ENCODE measurements at places on chromosomes 4 and X.

- DNase-seq = no peak
Measured at GRCh38 chr4:100208964-100209363, 18.7 kb upstream of the DDIT4L start.

DNA sequence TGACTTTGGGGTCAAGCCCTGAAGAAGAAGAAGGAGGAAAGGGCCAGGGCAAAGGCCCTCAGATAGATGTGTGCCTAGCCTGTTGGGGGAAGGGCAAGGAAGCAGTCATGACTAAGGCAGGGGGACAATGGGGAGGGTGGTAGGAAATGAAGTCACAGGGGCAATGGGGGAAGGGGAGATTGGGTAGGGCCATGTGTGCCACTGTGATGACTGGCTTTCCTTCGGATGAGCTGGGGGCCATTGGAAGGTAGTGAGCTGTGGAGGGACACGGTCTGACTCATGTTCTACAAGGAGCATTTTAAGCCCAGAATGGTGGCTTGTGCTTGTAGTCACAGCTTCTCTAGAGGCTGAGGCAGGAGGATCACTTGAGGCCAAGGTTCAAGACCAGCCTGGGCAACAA lies 642.0 kb downstream of the MID1IP1 start:
- DNase-seq = no peak

DNA sequence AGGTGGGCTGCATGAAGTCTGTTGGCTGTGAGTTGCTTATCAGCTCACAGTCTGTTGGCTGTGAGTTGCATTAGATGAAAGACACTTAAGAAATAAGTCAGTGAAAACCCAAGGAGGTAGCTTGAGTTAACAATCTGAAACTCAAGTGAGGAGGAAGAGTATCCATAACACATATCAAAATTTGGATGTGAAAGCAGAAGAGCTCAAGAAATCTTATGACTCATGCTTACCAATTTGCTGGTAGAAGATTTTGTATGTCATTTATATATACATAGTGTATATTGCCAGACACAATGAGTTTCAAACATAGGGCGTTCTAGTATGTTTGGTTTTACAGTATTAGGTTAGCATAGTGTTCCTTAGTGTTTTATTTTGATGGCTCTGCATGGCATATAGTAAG lies 107.4 kb downstream of the DDIT4L start:
- DNase-seq = no peak

- no peak for DNase-seq
Measured at GRCh38 chr4:73730292-73730691, 10.1 kb upstream of the CXCL8 start.

DNA sequence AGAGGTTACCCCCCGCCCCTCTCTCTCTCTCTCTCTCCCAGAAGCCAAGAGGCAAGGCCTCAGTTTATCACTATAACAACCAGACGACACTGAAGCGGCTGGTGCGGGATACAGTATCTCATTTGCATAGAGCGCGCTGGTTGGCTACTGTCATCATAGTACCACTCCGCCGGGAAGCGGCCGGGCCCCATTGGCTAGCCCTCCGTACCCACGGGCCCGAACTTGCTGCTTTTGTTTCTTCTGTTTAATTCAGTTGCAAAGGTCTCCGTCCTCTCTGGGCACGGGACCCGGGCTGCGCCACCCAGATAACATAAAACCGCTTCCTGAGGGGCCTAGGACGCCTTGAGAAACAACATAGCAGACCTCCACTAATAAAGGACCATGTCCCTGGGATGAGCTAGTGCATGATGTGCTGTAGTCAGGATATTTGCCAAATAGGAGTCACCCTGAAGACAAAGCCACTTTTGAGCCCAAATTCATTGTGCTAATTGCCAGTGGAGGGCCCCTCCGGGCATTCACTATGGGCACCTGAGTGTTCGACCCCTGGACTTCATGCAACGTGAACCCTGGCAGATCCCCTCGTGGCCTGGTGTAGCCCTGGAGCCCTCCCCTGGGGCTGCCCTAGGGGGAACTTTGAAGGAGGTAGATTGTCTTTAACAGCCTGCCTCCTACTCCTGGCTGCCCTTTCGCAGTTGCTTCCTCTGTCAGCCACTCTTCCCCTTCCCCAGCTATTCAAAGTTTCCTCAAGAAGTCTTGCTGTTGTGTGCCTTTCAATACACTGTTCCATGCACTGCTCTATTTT lies at the start of gene PCYT1B:
PCYT1B (minus strand) TSS at position 91 of the 802 bp plus-strand sequence. CDS start 242 bp downstream, outside the sequence.
- peak; percentile 71 for DNase-seq

- no peak for DNase-seq
Measured at GRCh38 chr4:70760662-70761061, 38.9 kb downstream of the RUFY3 start.

DNA sequence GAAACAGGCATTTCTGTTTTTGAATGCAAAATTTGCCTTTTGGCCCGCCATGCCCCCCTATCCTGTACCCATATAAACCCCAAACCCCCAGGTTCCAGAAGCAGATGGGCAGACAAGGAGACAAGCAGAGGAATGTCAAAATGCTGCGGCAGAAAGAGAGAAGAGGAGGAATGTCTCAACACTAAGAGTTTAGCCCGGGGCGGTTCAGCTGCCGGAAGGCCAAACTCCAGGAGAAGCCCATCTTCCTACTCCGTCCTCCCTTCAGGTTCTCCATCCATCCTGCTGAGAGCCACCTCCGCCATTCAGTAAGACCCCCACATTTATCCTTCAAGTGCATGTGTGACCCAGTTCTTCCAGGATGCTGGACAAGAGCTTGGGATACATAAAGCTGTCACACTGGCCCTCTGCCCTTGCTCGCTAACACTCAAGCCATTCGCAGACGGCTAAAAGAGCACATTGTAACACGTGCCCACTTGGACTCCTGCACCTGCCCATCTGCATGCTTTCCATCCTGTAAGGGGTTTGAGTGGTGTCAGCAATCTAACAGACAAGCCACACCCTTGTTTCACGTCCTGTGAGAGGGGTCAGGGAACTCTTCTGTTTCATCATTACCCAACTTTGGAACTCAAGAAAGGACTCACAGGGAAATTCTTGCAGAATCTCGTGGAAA lies 31.3 kb downstream of the TLR10 start:
- no peak for DNase-seq

- DNase-seq = no peak
Measured at GRCh38 chr4:24775750-24776149, 19.6 kb upstream of the SOD3 start.
